Dermis microvascular lymphatic vessel endothelial cell (primary cell): ENCODE measurements at places on chromosomes 5 and 9.

DNA sequence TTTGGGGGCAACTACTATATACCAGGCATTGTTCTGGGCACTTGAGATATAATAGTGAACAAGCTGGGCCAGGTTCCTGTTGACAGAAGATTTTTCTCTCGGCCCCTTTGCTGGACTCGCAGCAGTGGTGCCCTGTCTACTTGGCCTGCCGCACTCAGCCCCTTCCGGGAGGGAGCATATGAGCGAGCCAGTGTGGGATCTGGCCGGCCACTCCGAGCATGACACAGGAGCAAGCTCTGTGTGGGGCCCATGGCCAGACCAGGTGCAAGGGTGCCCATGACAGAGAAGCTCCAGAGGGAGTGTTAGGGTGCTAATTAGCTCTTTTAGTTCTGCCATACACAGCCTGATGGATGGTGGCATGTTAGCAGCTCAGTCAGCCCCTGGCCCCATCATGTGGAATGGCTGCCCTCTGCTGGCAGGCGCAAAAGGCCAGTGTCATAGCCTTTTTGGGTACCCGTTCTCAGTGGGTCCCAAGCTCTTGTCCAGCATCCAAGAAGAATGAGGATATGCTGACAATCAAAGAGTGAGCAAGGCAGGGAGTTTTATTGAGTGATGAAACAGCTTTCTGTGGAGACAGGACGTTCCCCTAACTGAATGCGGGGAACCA, 9.3 kb upstream of the KIF4B start:
- DNase-seq, result no peak

DNA sequence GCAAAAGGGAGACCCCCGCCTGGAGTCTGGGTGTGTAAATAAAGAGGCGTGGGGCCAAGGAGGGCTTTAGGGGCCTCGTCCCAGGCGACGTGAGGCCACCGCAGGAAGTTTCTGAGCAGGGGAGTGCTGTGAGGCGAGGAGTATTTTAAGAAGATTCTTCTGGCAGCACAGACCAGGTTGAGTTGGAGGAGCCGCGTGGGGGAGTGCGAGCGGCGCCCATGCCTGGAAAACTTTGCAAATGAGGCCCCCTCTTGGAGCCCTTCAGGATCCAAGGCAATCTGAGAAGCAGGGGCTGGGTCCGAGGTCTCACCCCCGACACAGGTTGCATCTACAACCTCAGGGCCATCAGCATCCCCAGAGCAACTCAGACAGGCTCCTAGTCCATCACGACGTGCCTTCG, 24.3 kb upstream of the CPLX2 start:
- DNase-seq, result no peak

DNA sequence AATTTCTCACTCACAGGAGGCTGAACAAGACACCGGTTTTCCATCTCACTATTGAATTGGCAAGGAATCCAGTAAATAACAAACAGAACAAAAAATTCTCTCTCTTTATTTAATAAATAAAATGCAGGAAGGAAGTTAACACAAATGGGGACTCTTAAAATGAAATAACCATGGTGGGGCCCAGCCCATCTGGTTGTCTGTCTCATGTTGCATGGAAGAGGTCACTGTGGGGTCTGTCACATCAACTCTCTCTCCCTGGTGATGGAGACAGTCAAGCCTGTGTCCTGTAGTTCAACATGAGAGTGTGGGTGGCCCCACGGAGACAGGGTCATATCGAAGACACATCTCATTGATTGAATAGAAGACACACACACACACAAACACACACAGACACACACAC, 297.7 kb downstream of the IRX2 start:
- DNase-seq, result no peak

DNA sequence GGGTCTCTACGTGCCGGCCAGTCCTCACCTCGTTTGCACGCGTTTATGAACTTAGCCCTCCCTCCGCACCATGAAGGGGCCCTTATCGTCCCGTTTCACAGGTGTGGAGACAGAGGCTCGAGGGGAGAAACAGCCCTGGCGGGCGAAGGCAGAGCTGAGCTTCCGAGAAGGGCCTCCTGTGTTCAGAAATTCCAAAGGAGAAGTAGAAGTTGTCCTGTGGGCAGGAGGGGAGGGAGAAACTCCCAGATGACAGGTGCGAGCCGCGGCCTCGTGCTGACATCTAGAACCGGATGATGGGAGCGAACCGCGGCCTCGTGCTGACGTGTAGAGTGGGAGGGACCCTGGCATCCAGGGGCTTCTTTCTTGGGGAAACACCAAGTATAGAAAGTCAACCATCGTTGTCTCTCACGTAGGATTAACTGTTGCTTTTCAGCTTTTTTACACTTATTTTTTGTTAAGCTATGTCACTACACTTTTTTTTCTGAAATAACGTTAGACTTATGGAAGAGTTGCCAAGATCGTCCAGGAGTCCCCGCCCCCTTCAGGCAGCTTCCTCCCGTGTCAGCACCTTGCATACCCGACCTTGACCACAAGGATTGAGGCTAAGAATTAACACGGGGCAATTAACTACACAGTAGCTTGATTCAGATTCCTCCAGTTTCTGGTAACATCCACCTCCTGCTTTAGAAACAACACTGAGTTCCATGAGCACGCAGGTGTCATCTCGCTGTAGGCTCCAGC, 42.8 kb upstream of the NKD2 start:
- DNase-seq, result no peak

DNA sequence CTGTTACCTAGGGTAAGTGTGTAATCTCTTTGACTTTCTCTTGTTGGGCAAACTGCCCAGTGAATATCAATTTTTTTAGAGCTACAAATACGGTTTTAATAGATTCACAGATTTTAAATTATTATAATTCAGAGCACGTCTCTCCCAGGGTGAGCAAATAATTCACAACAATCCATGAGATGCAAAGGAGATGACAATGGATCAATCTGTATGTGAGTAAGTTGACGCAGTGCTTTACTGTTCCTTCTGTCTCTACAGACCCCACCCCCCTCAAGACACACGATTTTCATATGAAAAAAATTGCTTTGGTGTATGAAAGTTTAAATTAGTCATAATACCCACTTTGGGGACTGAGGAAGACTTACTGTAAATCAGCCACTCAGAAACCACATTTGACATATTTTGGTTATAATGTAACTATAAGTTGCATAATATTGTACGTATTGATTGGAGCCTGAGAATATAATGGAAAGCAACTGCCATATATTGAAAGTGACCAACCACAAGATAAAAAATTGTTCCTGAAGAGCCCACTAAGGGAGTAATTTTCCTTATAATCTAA, 201.7 kb downstream of the BNC2 start:
- DNase-seq, result no peak

DNA sequence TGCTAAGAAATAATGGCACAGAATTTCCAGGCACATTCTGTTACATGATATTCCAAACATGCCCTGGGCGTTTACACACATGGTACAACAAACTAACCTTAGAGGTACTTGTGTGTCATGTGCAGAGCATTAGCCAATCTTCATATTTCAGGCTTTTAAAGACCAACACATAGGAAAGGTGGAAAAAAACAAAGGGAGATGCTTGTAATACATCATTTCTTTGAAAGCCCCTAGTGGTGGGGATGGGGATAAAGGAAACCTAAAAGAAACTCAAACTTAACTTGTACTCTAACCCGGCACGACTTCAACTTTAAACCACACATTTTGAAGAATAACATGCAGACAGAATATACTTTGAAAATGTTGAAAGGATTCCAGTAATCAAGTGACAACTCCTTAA, 133.6 kb downstream of the PTPRD start:
- no peak for DNase-seq

- no peak for DNase-seq
These were observed 46.5 kb upstream of the GFPT2 start for GRCh38 chr5:180399401-180400215.

- no peak for DNase-seq
These were observed 126.1 kb upstream of the HAND1 start for GRCh38 chr5:154603953-154604679.

DNA sequence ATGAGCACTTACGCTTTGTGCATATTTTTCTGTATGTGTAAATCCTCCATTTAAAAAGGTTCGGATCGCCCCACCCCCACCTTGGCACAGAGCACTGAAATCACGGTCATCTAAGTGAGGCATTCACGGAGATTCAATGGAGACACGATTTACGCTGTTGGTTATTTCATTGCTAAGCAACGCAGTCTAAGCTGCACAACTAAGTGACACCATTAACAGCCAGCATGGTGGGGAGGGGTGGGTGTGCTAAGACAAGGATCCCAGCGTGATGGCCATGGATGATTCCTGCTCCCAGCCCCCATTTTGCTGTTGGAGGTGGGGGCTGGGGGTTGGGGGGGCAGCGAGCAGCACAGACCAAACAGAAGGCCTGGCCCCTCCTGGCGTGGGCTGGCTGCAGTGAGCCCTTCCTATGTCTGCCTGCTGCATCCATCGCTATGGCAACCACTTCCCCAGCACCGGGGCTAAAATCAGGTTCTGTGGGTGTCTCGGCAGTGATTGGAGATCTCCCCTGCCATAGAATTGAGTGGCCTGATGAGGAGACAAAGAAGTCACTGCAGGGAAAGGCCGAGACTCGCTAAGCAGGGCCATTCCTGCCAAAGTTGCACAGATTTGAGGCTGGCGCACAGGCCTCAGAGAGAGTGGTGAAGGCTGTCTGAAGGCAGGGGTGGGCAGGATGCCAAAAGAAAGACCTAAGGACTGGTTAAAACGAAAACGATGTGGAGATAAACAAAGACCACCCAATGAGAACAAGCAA, 14.3 kb upstream of the MARCHF6 start:
- no peak for DNase-seq

DNA sequence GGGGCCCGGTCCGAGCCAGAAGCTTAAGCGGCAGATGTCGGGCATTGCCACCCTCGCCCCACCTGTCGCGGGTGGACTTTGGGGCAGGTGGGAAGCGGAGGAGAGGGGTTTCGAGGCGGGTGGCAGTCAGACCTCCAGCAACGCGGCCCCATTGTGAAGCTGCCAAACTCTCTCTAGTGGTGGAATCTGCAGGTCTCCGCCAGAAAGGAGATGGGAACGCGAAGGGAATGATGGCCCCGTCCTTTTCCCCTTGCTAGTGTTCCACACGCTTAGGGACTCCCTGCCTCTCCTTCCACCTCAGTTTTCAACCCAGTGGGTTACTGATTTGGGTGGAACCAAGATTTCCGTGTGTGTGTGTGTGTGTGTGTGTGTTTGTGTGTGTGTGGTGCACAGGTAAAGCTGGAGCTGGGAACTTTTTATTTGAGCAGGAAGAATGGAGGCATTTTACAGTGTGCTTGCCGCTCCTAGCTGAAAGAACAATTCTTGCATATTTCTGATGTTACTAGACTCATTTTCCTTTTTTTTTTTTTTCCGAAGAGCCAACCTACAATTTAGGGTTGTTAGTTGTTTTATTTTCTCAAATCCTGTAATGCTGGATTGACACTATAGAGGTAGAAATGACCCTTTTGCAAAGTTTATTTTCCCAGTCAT, 1.3 kb downstream of the MACIR start:
- peak; percentile 14 for DNase-seq

DNA sequence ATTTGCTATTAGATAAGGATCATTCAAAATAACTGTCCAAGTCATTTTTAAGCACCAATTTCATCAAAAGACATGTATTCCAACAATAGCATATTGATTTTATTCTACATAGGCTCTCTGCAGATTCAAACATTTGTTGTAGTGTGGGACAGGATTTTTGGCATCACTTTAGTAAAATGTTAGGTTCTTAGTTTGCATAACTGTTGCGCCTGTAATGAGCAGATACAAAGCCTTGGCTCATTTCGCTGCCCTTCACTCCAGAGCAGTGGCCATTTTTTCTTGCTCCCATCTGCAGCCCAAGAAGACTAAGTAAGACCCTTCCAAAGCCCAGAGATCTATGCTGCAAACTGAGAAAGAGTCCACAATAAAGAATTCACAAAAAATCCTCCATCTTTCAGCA, 446.0 kb upstream of the MPDZ start:
- DNase-seq, result no peak

DNA sequence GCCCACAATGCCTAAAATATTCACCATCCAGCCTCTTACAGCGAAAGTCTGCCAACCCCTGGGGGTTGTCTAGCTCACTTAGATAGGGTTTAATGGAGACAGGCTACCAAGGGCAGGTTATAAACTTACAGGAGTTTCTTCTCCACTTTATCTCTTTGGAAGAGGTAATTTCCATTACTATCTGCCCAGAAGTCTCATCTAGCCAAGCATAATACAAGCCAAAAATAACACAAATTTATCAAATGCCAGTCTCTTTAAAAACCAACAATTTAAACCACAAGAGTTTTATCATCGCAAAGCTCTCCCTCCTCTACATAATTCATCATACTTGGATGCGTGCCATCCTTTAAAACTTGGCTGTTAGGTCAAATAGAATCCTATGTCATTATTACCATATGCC, 6.2 kb downstream of the RBM22 start:
- DNase-seq, result no peak

- no peak for DNase-seq
These were observed 367.4 kb upstream of the TRPC7 start for GRCh38 chr5:136732751-136733150.

- no peak for DNase-seq
These were observed 48.3 kb downstream of the PRRC1 start for GRCh38 chr5:127565586-127566270.

- no peak for DNase-seq
These were observed 296.8 kb downstream of the MRPS30 start for GRCh38 chr5:45105491-45105994.

DNA sequence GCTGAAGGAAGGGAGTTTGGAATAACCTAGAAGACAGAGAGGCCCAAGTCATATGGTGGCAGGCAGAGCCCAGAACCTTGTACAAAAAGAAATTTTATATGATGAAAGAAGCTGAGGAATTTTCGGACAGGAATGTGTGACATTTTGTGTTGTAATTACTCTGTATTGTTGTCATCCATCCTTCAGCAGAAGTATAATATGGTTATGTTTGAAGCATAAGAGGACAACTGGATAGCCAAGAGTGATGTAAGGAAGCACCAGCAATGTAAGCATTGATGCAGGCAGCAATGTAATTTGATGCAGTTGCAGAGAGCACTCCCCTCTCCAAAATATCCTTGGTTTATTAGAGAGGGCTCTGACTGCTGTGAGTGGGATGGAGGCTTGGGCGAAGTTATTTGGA, 19.1 kb upstream of the SNX2 start:
- DNase-seq, result no peak

GRCh38 chr5:38941912-38942311, 96.1 kb downstream of the OSMR start:
- DNase-seq, result no peak

DNA sequence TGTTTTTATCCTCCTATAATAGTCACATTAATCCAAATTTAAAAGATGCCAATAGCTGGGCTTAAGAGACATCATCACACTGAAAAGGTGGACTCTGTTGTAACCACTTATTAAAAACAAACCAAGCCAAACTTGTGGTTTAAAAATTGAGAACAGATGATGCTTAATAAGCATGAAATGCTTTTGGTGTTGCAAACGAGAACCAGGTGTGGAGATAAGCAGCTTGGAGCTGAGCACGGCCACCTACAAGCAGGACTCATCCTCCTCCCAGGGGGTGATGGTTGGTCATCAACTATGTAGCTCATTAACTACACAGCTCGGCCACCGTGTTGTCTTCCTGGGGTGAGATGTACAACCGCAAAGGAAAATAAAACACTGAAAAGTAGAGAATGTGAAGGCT, 154.4 kb downstream of the NPR3 start:
- no peak for DNase-seq

GRCh38 chr5:138722544-138723177, 30.6 kb upstream of the CTNNA1 start:
- no peak for DNase-seq
